ENCODE measurements at places on chromosomes 12 and 14.

DNA sequence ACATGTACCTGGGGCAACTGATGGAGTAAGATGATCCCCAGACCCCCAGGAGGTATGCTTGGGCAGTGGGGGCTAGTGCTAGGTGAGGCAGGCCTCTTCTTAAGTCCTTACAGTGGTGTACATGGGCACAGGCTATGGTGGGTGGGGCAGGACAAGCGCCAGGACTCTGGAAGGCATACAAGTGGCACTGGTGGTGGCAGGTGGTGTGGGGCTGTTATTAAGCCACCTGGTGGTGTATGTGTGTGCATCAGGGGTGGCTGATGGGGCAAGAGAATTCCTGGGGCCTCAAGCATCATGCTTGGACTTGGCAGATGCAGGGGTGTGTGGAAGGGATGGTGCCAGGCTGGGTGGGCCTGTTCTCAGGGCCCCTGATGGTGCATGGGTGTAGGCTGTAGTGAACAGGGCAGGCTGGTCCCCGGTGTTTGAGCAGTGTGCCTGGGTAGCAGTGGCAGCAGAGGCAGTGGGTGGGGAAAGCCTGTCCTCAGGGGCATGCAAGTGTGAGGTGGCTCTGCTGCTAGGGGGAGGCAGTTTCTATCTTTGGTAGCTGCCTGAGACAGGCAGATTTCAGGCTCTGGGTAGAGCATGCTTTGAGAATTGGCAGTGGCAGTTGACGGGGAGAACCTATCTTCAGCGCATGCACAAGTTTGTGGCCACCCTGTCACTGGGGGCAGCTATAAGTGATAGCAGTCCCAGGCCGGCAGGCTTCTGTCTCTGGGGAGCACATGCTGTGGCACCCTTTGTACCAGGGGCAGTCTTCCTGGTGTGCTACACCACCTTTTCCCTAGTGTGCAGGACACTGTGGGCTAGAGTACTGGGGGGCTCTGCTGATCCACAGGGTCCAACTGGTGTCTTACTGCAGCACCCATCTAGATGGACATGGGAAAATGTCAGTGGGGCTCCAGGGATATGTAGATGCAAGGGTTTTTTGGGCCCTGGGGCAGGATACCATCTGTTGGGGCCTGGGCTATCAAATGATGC lies 52.6 kb upstream of the ABCD2 start:
- DNase-seq, result no peak

- no peak for DNase-seq
These were observed 8.8 kb upstream of the FGF6 start for GRCh38 chr12:4454315-4454860.

DNA sequence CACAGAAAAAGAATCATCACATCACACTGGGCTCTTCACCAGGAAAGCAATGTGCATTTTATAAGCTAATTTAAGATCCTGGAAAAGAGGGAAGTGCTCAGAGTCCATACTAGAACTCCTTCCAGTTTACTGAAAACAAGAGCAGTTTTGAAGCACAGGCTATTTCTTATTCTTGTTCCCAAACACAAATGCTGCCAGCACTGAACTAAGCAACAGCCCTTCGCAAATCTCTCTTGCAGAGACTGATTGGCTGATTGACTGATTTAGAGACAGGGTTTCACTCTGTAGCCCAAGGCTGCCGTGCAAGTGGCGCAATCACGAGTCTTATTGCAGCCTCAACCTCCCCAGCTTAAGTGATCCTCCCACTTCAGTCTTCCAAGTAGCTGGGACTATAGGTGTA lies 44.8 kb downstream of the BCL2L14 start:
- DNase-seq, result no peak

DNA sequence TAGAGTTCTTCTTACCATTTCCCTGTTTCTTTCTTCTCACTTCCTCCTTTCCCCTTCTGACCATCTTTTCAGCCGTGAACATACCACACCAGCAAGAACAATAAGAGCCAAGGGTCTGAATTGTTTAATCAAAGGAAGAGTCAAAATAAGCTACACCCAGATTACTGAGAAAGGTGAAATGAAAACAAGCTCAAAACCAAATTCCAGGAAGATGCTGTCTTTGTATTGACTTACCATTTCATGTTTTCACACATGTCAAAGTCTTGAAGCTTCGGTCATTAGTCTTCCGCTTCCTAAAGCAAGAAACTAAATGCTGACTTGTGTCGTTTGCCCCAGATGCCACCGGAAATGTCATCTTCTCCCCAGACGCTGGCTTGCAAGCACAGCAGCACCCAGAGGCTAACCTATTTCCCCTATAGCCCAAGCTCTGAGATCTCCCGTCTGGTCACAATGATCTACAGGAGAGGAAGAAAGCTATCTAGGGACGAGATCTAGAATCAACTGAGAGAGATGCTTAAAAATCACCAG lies 136.5 kb upstream of the AMIGO2 start:
- no peak for DNase-seq

DNA sequence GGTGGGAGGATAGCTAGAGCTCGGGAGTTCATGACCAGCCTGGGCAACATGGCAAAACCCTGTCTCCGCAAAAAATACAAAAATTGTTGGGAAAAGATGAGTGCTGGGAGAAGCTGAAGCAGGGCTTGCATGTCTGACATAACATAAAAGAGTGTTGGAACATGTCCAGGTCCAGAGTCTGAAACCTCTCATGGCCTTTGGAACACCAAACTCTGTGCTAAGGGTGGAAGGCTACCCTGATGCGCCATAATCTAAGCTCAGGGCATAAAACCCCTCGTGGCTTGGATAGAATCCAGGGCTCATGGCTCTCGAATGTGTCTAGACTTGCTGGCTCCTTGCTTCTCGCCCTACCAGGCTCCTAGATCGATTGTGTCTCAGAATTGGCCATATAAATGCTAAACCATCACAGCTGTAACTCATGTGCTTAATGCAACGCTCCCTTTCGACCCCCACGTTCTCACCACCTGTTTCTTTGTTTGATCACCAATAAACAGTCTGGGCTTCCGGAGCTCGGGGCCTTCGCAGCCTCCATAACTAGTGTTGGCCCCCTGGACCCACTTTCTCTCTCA lies 6.7 kb upstream of the CLEC7A start:
- no peak for DNase-seq

GRCh38 chr14:53103636-53104340 lies 49.3 kb downstream of the DDHD1 start:
- DNase-seq, result no peak

GRCh38 chr12:89493670-89494302 lies 30.8 kb downstream of the GALNT4 start:
- no peak for DNase-seq

DNA sequence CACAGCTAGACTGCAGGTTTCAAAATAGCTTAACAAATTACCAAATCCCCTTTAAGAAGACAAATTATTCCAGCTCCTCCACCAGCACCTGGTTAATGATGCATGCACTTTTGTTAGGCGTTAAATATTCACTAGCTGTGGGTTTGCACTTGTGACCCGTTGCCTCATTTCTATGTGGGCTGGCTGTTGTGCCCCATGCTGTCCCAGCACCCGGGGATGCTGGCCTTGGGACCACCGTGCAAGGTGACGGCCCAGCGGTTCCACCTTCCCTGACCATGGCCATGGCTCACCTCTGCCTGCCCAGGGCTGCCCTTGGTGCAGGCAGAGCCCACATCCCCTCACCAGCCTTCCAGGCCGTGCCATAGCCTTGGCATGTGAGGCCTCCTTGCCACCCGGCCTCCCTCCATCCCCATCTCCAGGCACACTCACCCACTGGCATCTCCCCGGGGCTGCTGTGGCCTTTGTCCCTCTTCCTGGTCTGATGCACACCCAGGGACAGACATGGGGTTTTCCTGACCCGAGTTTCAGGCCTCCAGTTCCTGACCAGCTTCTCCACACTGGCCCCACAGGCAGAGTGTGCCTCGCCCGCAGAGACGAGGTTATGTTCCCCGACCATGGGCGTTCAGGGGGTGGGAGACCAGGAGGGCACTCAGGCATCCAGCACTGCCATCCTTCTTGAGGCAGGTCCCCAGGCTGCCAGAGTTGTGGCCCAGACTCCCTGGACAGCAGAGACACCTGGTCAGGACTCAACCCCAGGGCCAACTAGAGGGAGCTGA lies 20.3 kb upstream of the C14orf180 start:
- DNase-seq, result no peak

DNA sequence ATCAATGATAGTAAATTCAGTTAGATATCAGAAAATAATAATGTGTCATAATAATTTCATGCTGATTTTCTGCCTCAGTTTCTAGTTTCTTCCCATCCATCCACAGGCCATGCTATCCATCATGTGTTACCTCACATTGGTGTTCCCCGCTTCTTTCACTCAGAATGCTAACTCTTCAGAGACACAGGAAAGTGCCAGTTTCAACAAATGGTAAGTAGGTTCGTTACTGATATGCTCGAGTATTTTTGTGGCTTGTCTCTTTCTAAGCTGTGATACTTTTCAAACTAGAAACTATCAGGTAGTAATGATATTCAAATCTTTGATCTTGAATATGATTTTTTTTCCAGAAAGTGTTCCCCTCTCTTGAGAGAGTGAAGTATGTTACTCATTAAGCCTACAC lies 1.5 kb downstream of the KLRB1 start:
- DNase-seq, result no peak

GRCh38 chr12:109308534-109309380 lies at the start of gene FOXN4:
Gene FOXN4 (minus strand): TSS chr12:109309284. CDS start chr12:109308321, 963 bp downstream.
- DNase-seq, result no peak

DNA sequence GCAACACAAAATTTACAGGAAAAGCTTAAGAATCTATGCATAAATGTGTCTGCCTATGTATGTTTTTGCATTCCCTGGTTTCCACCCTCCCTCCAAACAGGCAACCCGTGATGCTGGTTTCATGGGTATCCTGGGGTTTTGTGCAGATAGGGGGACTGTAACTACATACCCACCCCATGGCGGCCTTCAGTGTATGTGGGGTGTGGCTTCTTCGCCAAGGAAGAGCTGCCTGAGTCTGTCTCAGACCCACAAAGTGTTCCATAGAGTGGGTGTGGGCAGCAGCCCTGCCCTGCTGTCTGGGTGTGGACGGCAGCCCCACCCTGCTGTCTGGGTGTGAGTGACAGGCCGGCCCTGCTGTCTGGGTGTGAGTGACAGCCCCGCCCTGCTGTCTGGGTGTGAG lies 174.8 kb downstream of the ADGRD1 start:
- DNase-seq, result no peak

GRCh38 chr12:110349096-110349495 lies 54.4 kb downstream of the ANAPC7 start:
- no peak for DNase-seq

GRCh38 chr12:50162230-50162629 lies 4.9 kb downstream of the CERS5 start:
- DNase-seq, result no peak

- no peak for DNase-seq
These were observed 30.1 kb upstream of the DLK1 start for GRCh38 chr14:100696590-100696989.

GRCh38 chr12:78628491-78629100 lies 236.0 kb upstream of the SYT1 start:
- DNase-seq, result no peak

DNA sequence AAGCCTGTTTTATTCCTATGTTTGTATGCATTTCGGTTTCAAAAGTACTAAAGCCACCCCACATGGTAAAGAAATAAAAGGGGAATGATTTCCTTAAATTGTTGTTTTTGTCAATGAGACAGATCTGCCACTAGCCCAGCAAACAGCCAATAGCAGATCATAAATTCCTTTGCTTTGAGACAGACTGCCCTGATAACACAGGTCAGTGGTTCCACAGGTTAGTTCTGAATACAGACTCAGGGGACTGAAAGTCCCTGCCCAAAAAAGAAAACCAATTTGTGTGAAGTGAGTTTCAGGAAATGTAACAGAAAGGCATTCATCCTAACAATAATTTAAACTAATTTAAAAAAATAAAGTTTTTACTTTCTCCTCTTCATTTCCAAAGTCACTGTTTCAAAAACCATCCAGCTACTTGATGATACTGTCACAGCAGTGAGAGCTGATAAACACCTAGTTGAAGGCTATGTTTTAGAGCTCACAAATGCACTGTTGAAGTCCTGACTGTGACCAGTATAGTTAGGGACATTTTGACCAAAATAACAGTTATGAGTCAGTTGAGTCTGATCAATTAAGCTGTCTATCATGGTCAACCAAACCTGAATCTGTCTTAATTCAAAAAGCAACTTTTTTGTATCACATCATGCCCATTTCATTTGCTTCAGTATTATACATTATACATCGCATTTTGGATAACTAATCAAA lies 77.7 kb downstream of the LGR5 start:
- no peak for DNase-seq

DNA sequence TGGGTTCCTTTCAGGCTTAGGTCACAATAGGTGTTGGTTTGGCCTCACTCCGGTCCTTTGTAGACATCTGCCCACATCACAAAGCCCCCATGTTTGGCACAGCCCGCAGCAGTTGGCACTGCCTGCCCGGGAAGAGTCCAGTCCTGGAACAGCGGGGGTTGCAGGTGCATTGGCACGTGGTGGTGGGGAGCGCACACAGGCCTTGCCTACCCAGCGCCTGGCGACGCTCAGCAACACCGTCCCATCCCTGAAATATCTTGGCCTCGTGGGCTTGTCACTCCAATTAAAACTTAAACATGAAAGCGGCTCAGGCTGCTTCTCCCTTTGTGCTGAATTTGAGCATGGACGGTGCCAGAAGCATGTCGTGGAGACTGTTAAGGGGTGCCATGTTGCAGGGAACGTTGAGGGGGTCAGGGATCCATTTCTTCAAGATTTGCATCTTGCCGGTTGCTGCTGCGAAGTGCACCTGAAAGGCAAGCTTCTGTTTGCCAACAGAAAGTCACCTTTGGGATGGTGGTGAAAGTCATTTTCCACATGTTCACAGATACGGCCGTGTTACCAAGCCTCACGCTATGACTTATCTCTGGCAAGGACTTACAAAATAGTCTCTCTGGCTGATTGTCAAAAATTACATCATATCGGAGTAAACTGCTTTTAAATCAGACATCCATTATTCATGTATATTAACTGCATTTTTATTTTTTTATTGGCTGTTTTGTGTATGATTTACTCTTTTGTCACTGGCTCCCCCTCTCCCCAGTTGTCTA lies 91.5 kb downstream of the FBXW8 start:
- DNase-seq, result no peak

DNA sequence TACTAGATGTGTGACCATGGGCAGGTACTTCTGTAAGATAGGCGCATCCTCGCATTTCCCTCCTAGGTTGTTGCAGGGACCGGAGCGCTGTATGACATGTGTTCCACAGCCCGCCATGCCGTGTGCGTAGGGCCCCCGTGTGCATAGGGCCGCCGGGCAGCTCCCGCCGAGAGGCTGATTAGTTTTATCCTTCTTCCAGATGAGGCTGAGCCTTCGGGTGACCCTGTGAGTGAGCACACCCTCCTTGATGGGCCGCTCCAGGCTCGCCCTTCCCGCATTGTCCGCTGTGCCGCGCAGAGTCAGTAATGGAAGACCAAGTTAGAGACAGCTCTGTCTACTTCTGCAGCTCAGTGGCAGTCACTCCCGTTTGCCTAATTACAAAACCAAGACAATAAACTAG lies 72.9 kb upstream of the DYNC1H1 start:
- DNase-seq, result no peak

GRCh38 chr12:121990692-121991603 lies 30.7 kb upstream of the BCL7A start:
- no peak for DNase-seq

DNA sequence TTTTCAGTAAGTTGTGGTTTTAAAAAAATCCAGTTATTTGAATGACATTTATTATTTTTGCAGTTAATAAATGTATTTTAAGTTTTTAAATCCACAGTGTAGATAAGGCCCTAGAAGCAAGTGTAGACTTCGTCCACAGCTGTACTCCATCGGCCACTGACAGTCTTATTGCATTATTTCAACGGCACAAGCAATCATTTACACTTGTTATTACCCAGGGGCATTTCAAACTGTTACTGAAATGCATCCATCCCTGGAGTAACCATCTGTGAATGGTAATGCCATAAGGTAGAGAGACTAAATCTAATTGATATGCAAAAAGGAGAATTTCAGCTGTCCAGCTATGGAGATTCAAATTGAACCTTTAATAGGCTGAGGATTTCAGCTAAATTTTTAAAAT lies 48.4 kb downstream of the BICD1 start:
- DNase-seq, result no peak

All from stimulated activated CD8-positive, alpha-beta memory T cell treated with anti-CD3 and anti-CD28 coated beads, Interleukin-15, amount 100 ng/mL, for 1 hour (primary cell).